Natural killer cell treated with Interleukin-12 subunit alpha and Interleukin-12 subunit beta and Interleukin-15 and Interleukin-18, amount 100 ng/mL, for 72 hours (primary cell): ENCODE measurements at places on chromosomes 3 and 15. TPM values are rescaled to one million over a fixed set of nuclear protein-coding genes. Genes with fewer than 3 reads are reported as not detected.

GRCh38 chr15:75924576-75924975, 20.9 kb downstream of the FBXO22 start:
- H3K4me1 ChIP-seq = peaks cover 51% of the 10 kb centered on the region
- no peak overlapping the region for H3K4me3 ChIP-seq
- H3K27ac ChIP-seq = no peak overlapping the region
- peaks cover 24% of the 10 kb centered on the region for H3K36me3 ChIP-seq
- DNase-seq = no peak

DNA sequence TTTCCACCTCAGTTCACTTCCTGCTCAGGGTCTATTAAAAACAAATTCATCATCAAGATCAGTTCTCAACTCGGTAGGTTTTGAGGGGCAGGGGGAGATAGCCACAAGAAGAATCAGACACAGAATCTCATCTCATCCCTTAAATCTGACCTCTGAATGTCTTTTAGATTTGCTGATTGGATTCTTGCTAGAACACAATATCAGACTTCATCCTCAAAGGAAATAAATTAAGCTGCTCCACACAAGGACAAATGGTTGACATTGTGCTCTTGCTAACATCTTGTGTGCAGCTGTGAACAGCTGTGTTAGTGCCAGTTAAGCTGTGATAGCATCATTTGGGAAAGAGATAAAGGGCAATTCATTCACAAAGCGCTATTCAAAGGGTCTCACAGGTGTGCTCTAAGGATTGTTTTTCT, 184.0 kb upstream of the ADAMTS9 start:
- H3K4me3 ChIP-seq = no peak overlapping the region
- DNase-seq = no peak
- no peaks in the 10 kb centered on the region for H3K27me3 ChIP-seq

GRCh38 chr15:88568589-88568988, 22.1 kb upstream of the DET1 start:
- no peaks in the 10 kb centered on the region for H3K4me1 ChIP-seq
- H3K36me3 ChIP-seq = no peaks in the 10 kb centered on the region
- no peak overlapping the region for H3K27ac ChIP-seq
- no peak overlapping the region for H3K4me3 ChIP-seq
- no peak for DNase-seq
- H3K27me3 ChIP-seq = peaks cover 30% of the 10 kb centered on the region

Gene ADCY5
- not detected for total RNA-seq

Gene FEZF2
- not detected for total RNA-seq
